ENCODE measurements at places on chromosomes 11 and 22.

- DNase-seq = no peak
These were observed 960.0 kb upstream of the RAG2 start for GRCh38 chr11:37557990-37558389.

DNA sequence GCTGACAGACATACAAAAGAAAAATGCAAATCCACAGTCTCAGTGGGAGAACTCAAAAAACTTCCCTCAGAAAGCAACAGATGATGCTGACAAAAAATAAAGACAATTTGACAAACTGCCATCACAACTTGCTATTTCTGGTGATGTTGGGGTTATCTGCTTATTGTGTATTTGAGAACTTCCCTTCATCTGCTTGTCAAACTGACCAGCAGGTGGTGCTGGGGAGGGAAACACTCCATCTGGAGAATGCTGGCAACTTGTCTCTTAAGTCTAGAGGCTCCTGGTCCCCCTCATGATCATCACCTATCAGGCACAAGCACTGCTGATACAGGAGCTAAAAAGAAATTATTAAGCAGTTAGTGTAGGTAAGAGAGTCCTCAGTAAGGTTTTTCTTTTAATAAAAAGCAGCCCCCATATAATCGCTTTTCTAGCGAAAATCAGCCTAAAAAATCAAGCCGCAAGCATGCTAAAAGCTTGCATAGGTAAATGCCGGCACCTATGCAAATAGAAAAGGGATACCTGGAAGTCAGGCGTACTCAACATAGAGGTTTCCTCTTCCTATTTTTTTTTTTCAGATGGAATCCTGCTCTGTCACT is 9.8 kb upstream of the FAM111B start:
- DNase-seq = peak; percentile 12

- DNase-seq = peak; percentile 38
These were observed 70.6 kb upstream of the EP300 start for GRCh38 chr22:41021613-41022454.

DNA sequence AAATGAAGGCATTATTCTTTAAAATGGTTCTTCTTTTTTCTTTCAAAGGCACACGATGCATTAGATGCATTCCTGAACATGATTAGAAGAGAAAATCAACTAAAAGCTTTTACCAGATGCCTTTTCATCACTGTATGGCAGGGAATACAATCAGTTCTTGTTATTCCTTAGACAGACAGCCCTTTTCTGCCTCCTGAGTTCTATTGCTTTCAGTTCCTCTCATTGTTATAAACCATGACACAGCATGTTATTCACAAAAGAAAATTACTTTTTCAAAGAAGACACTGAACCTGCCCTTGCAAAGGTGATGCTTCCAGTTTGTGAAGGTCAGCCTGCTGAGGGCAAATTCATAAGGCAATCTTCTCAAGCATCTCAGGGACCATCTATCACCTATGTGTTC is 70.1 kb downstream of the FAM181B start:
- DNase-seq = no peak

DNA sequence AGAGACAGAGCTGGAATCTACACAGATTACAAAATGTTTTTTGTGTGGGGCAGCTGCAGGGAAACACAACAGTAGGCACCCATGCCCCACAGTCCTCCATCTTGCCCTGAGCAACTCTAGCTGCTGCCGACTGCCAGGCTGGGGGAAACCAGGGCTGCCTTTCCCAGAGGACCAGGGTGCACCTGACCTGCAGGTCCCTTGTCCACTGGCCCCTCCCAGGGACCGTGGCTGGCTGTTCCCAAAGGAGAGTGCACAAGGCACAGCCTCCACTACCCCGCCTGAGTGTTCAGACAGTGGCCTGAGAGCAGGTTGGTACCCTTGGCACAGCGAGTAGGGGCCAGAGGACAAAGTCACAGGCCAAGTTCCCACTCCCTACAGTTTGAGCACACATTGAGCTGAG is 181.8 kb downstream of the BARX2 start:
- no peak for DNase-seq

- no peak for DNase-seq
These were observed 54.4 kb downstream of the ALX4 start for GRCh38 chr11:44255406-44256071.

DNA sequence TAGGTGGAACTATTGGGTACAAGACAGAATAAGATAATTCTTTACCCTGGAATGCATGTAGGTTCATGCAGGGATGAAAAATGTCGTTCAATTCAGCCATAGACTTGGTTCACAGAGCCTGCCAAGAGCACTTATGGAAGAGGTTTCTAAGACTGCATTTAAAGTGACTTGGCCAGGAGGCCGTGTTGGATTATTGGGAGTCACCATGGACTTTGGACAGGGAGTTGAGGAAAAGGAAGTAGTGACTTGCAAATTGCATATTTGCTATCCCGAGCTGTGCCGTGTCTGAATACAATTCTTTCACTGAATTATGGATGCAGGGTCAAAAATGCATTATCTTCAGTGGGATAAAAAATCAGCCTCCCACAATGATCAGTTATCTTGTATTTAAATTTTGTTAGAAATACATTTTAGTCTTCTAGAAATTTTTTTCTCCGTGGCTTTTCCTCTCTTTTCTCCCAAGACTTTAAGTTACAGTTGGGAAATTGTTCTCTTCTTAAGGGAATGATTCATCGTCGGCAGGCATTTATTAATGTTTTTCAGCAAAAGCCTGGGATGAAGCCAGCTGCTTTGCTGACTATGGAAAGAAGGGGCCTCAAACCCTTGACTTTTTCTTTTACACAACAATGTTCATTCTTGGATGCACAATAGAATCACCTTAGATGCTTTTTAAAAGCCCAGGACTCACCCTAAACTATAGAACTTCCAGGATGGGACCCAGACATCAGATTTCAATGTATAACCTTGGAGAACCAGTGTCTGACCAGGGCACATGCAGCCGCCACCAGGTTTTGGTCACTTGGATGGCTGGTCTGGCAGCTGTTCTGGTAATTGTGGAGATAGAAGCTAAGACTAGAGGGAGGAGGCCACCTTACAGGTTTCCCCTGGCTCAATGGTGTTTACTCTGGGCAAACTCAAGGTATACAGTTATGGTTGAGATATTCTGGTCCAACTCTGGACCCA is 70.8 kb downstream of the FAT3 start:
- no peak for DNase-seq

GRCh38 chr22:36544107-36544620 is 15.2 kb upstream of the EIF3D start:
- no peak for DNase-seq

DNA sequence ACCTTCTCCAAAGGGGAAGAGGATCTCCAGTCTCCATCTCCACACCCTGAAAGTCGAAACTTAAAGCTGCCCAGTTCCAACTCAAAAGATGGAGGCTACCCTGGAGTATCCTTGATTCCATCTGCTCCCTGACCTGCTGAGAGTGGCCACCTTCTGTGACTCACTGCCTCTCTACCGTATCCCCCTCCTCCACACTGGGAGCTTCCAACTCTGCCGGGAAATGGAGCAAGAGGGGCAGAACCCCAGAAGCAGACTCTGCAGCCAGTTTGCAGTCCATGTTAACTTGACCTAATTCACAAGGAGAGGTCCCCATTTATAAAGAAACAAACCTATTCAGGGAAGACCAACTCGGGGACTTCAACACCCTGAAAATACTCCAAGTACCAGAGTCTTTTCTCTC is 22.0 kb upstream of the IRAG1 start:
- no peak for DNase-seq

DNA sequence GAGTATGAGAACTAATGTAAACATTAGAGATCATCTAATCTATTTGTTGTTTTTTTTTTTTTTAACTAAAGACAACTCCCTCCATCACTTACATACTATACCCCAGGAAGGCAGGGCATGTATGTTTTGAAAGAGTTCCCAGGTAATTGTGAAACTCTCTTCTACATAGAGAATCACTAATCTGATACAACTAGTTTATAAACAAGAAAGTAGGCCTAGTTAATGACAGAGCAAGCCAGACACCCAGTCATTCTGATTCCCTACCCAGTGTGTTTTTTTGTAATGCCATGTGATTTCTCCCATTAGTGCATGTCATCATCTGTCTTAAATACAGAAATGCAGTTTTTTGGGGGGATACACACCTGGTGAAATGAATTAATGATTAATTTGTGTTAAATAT is 120.9 kb downstream of the C11orf65 start:
- DNase-seq = no peak

GRCh38 chr22:46374663-46375474 is 39.4 kb downstream of the TRMU start:
- DNase-seq = no peak

- DNase-seq = no peak
These were observed 62.9 kb upstream of the BID start for GRCh38 chr22:17836992-17837742.

- DNase-seq = no peak
These were observed 16.4 kb upstream of the NEFH start for GRCh38 chr22:29463629-29464028.

DNA sequence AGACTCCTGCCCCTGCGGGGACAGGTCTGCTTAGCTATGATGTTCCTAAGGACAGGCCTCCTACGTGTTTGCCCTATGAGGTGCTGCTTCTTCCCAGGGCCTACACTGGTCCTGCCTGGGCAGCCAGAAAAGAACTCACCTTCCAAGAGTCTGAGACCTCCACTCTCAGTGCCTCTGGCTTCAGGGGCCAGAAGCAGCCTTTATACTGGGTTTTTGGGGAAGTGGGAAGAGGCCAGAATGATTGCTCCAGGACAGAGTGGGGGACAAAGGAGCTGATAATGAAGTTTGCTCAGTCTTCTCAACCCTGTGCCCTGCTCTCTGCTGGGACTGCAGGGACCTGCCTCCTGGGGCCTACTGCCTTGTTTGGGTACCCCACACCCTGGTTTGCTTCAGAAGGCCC is at the start of gene PRG3:
Gene PRG3, minus strand, starts transcription at position 176 of the 400 bp plus-strand sequence. CDS start 442 bp downstream, outside the sequence.
- no peak for DNase-seq

- DNase-seq = no peak
These were observed 527.1 kb upstream of the CCDC90B start for GRCh38 chr11:83813296-83813695.

DNA sequence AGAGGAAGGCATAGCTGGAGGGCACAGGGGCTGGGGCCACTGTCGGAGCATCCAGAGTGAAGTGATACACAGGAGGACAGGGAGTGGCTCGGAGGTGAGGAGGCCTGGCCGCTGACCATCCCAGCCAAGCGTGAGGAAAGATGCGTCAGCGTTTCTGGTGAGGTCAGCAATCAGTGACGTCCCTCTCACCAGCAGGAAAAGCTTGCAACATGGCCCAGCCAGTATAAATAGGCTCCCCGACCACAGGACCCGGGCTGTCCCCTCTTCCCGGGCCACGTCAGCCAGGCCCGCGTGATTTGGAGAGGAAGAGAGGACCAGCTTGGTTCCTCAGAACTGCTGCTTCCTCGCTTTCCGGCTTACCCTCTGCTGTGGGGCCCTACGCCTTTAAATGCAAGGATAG is 4.2 kb upstream of the OSM start:
- no peak for DNase-seq

- no peak for DNase-seq
These were observed 30.6 kb upstream of the PANX2 start for GRCh38 chr22:50139843-50140415.

GRCh38 chr22:37254209-37254866 is 10.3 kb upstream of the RAC2 start:
- DNase-seq = no peak

DNA sequence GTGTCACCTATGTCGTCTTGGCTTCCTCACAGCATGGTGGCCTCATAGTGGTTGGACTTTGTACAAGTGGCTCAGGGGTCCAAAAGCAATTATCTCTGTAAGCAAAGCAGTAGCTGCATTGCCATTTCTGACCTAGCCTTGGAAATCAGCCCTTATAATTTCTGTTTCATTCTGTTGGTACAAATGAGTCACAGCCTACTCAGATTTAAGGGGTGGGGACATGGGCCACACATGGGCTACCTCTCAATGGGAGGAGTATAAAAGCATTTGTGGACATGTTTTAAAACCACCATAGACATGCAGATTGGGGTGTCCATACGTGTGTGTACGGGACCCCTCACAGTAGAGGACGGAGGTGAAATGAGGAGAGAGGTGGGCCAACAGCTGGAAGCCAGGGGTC is 41.6 kb downstream of the CHRDL2 start:
- no peak for DNase-seq

DNA sequence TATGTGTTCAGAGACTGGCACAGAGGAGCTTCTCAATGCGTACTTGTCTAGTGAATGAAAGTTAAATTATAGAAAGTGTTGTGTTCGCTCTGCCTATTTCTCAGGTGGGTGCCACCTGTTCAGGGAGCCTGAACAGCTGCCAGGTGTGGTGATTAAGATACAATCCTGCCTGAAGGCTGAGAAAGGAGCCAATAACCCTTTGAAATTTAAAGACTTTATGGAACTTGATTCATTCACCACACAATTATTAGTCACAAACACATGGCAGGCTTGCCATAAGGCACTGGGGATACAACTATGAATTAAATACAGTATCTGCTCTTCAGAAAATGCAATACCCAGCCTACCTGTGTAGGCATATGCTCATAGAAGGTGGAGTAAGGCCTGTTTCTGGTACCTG is 92.9 kb upstream of the AMOTL1 start:
- DNase-seq = no peak

- no peak for DNase-seq
These were observed 626 bp downstream of the FLRT1 start for GRCh38 chr11:64036087-64037026.

DNA sequence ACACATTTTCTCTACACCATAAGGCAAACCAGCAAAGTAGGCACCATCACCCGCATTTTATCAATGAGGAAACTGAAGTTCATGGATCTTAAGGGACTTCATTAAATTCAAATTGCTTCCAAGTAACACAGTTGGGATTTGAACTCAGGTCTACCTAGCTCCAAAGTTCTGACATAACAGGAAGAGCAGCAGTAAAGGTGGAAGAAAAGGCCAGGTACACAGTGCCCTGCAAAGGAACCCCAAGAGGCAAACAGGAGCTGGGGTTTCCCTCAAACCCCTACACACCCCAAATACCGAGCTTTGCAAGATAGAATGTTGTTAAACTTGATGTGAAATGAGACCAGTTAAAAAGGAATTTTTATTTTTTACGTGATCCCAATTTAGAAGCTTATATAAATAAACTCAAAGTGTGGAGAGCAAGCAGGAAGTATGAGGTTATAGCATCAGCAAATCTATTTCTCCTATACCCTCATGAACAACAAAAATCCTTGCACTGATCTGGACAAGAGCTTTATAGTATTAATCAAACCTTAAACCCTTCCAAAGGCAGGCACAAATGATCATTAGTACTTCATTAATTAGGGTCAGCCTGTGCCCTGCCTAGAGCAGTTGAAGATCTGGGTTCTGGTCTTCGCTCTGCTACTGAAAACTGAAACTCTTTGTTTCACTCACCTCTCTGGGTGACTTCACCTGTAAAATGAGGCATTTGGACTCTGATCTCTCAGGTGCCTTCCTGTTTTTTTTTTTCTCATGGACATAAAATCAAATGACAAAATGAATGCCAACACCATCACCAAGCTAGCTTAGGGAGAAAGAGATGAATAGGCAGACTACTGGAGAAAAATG is 36.5 kb downstream of the SYTL2 start:
- DNase-seq = no peak

DNA sequence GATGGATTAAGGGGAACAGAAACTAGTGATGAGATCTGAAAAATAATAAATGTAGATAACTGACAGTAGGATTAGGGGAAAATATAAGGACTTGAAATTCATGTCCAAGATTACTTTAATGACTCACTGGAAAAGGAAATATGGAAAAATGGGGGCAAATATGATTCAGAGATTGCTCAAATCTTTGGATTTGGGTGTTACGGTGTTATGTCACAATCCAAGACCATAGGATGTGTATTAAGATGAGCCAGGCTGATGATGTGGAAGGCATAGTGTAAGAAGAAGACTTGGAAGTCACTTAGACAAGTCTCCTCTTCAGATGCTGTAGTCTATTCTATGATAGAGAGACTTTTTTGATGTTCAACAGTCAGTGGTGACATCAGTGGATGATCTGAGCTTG is 323.7 kb downstream of the LUZP2 start:
- no peak for DNase-seq

Data from NCI-H1694 (cell line).